ENCODE measurements at places on chromosomes 1 and 21.

DNA sequence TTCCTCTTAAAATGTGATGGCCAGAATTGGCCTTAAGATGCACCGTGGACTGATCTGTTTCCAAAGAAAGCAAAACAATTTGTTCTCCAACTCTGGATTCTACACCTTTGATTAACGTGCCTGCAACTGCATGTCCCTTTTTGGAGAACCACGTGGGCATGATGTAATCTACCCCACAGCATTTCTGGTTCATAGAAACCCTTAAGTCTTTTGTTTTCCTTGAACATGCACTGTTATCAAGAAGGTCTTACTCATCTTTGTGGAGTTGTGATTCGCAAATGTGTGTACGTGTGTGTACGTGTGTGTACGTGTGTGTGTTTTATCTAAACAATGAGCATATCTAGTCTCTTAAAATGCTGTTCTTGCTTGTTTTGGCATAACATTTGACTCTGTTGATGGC, 57.8 kb downstream of the LPAR3 start:
- no peak for DNase-seq

GRCh38 chr1:199700551-199700950, 327.0 kb upstream of the NR5A2 start:
- DNase-seq: no peak

DNA sequence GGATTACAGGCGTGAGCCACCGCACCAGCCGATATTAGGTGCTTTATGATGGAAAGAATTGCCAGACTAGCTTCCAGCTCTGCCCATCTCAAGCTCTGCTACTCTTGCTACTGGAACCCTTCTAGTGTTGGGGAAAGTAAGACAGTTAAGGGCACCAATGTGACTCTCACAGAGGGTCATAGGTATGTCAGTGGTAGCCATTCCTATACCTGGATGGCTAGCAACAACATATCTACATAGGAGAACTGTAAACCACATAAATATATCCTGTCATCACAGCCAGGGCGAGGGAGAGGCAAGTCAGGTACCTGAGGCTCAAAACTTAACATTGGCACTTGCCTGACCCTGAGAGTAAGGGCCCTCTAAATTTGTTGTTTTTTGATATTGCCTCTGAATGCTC, 1.7 kb upstream of the RHOU start:
- DNase-seq: no peak

DNA sequence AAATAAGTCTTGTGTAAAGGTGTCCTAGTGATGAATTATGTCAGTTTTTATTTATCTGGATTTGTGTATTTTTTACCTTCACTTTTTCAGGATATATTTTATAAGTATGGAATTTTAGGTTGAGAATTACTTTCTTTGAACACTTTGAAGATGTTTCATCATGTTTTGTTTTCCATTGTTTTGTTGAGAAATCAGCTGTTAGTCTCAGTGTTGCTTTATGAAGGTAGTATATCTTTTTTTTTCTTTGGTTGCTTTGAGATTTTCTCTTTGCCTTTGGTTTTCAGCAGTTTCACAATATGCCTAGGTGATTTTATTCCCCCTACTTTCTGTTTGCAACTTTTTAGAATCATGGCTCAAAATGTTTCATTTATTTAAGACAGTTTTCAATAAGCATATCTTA, 48.8 kb upstream of the PRKACB start:
- DNase-seq: no peak

GRCh38 chr1:240739139-240739538, 127.2 kb upstream of the GREM2 start:
- DNase-seq: no peak

GRCh38 chr1:243667591-243667990, 182.5 kb downstream of the AKT3 start:
- no peak for DNase-seq

GRCh38 chr1:184019069-184019468, 18.5 kb downstream of the COLGALT2 start:
- DNase-seq: no peak

DNA sequence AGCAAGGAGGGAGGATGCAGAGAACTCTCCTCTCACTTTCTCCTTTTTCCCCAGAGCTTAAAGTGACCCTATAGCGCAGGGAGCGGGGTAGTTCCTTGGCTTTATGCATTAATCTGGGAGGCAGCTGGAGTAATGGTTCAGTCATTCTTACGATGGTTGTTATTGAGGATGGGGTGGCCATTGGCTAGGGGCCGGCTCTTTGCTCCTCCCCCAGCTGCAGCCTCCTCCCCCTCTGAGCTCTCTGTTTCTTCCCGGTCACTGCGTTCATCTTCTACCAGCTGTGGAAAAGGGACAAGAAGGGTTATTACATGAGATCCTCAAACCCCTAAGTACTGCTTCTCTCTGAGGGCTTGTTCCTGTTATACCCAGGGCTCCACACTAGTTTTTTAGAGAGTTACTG, 8.6 kb downstream of the CERS2 start:
- DNase-seq: no peak

DNA sequence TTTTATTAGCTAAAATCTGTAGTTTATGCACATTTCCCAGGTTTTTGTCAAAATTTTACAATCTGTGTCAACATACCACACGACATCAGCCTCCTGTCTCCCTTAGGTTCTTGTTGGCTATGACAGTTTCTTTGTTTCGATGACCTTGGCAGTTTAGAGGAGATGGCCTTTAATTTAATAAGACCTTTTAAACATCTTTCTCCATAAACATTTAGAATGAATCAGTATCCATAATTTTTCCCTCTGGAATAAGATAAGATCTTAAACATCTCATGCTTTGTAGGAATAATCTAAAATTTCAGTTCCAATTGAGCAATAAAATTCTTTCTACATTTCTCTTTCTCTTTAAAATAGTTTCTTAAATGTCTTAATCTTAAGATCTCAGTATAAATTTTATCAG, 28.7 kb upstream of the DYRK1A start:
- no peak for DNase-seq

- DNase-seq: no peak
These were observed 7.1 kb downstream of the HEYL start for GRCh38 chr1:39632323-39632681.
